ENCODE measurements at places on chromosomes 1 and 21.

DNA sequence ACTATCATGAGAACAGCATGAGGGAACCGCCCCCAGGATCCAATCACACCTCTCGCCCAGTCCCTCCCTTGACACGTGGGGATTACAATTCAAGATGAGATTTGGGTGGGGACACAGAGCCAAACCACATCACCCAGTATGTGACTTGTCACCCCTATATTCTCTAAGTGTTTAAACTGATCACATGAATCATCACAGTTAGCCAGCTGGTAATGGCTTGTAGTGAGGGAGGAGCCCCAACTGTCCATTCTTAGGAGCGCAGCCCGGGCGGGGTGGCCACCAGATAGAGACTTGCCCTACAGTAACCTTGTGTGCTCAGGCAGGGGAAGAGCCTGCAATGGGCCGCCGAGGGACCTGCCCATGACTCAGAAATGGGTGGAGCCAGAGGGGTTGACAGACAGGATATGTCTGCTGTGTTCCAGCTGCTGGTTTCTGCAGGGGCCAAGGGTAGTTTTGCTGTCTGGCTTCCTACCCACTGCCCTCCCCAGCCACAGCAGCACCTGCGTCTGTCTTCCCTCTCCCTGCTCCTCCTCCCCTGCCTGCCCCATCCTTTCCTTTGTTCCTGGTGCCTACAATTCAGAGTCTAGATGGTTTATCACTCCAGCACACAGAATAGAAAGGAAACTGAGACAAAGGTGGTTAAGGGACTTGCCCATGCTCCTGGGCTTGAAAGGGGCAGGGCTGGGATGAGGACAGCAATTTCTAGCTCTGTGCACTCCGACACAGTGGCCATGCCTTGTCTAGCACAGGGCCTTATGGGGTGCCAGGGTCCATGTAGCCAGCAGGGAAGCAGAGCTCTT is 9.2 kb downstream of the ABCG1 start:
- H3K27me3 ChIP-seq = peaks cover 20% of the 10 kb centered on the region
- no peak overlapping the region for H3K4me3 ChIP-seq
- no peak for DNase-seq
- no peak overlapping the region for H3K27ac ChIP-seq
- H3K36me3 ChIP-seq = no peaks in the 10 kb centered on the region
- no peaks in the 10 kb centered on the region for H3K4me1 ChIP-seq

DNA sequence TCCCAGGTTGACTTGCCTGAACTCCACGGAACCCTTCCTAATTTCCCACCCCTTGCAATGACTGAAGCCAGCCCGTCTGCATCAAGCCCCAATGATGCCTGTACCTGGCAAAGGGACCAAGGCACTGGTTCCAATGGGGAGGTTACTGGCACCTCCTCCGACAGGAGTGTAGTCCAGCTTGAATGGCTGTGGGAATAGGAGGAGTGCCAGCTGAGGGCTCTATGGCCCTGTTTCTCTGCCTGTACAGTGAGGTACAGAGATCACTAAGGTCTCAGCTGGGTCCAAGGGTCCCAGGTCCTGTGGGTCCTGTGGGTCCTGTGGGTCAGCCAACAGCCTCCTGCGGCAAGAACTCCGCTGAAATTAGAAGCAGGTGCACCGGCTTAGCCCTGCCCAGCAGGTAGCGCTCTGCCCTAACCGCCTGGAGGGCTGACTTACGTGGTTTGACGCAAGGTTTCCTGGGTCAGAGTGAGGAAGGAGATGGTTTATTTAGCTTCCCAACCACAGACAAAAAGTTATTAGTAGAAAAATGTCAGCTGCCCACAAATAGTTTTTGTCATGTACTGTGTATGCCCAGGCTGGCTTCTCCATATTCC is 9.9 kb upstream of the SPRR4 start:
- H3K4me1 ChIP-seq = no peaks in the 10 kb centered on the region
- no peaks in the 10 kb centered on the region for H3K27me3 ChIP-seq
- DNase-seq = no peak
- H3K27ac ChIP-seq = no peak overlapping the region
- no peaks in the 10 kb centered on the region for H3K36me3 ChIP-seq
- no peak overlapping the region for H3K4me3 ChIP-seq

DNA sequence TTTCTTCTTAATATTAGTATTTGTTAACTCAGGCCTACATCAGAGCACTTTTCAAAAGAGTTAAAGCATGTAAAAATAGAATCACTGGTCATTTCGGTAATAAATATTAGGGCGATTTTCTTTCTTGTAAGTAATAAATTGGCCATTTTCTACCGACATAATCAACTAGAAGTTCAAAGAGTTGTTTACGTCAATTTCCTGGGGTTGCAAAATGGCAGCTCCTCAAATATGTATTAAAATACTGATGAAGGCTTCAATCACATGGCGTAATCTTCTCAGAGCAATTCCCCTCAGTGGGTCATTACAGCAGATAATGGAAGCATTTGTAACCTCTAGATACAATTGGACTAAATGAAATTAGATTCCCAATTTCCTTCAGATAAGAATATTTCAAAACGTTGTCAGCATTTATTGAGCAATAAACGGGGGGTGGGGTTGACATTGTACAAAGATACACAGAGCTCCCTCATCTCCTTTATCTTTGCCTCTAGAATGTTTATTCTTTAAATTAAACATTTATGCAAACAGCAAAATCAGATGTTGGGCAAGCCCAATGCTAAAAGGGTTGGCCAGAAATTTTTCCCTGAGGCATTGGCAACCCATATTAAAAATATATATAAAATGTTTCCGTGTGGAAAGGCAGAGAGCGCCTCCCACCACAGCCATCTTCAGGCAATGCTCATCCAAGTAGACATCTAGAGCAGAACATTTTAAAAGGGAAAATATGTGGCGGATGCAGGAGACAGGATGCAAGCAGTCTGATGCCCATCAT is 240.6 kb downstream of the NCAM2 start:
- H3K27me3 ChIP-seq = no peaks in the 10 kb centered on the region
- no peak for DNase-seq
- no peaks in the 10 kb centered on the region for H3K4me1 ChIP-seq

GRCh38 chr1:203177470-203178039 is 1.9 kb upstream of the MYBPH start:
- DNase-seq = no peak
- no peak overlapping the region for H3K4me3 ChIP-seq
- no peaks in the 10 kb centered on the region for H3K27me3 ChIP-seq
- peaks cover 36% of the 10 kb centered on the region for H3K4me1 ChIP-seq
- H3K27ac ChIP-seq = peak overlapping the region; percentile 8
- no peaks in the 10 kb centered on the region for H3K36me3 ChIP-seq

GRCh38 chr1:92587445-92587844 is 100.7 kb upstream of the GFI1 start:
- H3K4me1 ChIP-seq = no peaks in the 10 kb centered on the region
- H3K36me3 ChIP-seq = no peaks in the 10 kb centered on the region
- no peaks in the 10 kb centered on the region for H3K27me3 ChIP-seq
- H3K27ac ChIP-seq = no peak overlapping the region
- H3K4me3 ChIP-seq = no peak overlapping the region
- no peak for DNase-seq

DNA sequence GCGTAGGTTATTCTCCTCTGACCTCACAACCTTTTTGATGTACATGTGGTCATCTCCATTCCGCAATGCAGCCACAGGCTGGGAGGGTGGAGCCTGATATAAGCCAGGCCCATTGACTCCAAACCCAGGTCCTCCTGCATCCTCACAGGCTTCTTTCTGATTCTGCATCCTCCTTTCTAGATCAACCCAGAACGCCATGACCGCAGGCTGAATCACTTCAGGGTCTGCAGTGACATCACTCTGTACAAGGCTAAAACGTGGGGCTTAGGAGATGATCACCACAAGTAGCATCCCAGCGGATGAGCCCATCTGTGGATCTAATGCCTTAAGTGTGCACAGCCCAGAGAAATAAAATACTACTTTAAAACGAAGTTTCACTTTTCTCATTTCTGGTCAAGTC is 16.1 kb downstream of the EBNA1BP2 start:
- no peaks in the 10 kb centered on the region for H3K27me3 ChIP-seq
- no peaks in the 10 kb centered on the region for H3K36me3 ChIP-seq

- peaks cover 10% of the 10 kb centered on the region for H3K4me1 ChIP-seq
- DNase-seq = no peak
- H3K36me3 ChIP-seq = no peaks in the 10 kb centered on the region
- H3K27me3 ChIP-seq = no peaks in the 10 kb centered on the region
- H3K27ac ChIP-seq = no peak overlapping the region
- no peak overlapping the region for H3K4me3 ChIP-seq
Measured at GRCh38 chr1:2575801-2576663, 10.5 kb upstream of the PRXL2B start.

- H3K36me3 ChIP-seq = no peaks in the 10 kb centered on the region
- DNase-seq = peak; percentile 75
- no peak overlapping the region for H3K4me3 ChIP-seq
- peaks cover 3% of the 10 kb centered on the region for H3K27me3 ChIP-seq
- no peaks in the 10 kb centered on the region for H3K4me1 ChIP-seq
Measured at GRCh38 chr1:46735708-46736324, 16.9 kb upstream of the EFCAB14 start.

Measured in neuronal stem cell (in vitro differentiated cells).